ENCODE measurements at places on chromosomes 5 and 9. TPM values are rescaled to one million over a fixed set of nuclear protein-coding genes. Genes with fewer than 3 reads are reported as not detected.

GRCh38 chr9:130576176-130576575 is 3.2 kb upstream of the FUBP3 start:
- no peak for DNase-seq

GRCh38 chr5:131245948-131246347 is 17.9 kb upstream of the CDC42SE2 start:
- no peak for DNase-seq

GRCh38 chr9:88829276-88829675 is 162.0 kb upstream of the S1PR3 start:
- DNase-seq = no peak

DNA sequence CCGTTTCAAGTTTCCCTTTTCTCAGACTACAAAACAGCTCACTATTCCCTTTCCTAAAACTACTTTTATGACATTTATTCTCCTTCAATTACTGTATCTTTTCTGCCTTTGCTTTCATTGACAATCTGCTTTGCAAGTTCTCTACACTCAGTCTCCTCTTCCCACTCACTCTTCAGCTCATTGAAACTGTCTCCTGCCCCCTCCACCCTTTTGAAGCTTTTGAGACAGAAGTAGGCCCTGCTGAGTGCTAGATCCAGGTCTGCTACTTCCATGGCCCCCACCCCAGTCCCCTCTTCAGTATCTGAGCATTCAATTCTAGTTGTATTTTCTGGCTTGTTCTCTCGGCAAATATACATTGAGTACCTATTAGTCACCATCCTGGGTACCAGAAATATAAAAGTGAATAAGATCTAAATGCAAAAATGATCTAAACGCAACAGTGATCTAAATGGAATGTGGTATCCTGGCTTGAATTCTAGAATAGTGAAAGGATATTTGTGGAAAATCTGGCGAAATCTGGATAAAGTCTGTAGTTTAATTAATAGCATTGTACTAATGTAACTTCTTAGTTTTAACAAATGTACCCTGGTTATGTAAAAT is 58.4 kb downstream of the OR2K2 start:
- DNase-seq = no peak

DNA sequence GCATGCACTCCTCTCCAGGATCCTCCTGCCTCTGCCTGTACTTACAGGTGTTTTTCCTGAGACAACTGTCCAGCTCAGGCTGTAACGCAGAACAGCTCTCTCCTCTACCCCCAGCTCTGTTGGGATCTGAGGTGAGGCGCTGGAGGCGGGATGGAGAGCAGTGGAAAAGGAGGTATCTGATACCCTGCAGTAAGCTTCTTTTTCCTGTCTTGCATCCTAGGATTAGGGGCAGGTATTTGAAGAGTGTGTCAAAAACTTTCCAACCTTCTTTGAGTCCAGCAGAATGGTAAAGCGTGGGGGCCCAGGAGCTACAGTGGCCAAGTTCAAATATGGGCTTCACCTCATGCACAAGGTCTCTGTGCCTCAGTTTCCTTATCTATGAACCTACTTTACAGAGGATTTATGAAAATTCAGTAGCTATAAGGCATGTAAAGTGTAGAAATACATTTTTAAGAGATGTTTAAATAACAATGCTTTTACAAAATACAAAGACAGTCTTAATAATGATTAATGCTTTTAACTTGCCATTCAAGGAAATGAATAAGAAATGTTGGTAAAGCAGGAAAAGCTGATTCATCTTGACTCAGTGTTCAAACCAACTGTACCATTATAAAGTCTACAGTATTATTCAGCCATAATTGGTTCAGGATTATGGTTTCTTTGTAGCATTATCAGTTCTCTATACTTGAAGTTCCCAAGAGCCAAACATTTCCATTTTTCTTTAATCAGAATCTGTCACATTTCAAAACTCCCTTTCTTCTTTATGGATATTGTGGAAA is 26.1 kb downstream of the MAP1B start:
- no peak for DNase-seq

- no peak for DNase-seq
Observed at GRCh38 chr5:40071870-40072269, 607.8 kb upstream of the PTGER4 start.

DNA sequence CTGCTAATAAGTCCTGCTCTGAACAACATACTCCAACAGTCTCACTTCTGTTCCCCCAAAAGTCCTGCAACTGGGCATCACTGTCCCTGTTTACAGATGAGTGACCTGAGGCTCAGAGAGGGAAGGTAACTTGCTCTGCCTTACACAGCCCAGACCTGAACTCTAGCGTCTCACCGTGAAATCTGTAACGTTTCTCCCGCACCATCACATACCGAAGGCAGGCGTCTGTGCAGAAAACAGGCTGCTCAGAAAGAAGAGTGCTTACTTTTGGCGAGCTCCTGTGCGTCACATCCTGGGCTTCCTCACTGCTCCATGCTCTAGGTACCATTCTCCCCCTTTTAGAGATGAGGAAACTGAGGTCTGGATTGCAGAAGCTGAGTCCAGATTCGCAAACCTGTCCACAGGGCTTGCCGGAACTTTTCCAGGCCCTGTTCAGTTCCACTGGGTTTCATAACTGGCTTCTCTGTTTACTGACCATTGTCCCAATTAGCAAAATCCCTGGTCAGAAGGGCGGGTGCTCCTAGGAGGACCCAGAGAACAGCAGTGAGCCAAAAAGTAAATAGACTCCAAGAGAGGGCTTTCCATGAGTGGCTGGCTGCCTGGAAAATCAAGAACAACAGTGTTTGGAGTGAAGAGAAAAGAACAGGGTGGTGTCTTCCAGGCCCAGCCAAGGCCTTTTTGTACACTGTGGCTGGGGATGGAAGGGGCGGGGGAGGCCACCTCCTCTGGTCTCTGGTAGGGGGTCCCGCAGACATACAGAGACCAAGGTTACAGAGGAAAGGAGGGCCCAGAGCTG is 27.1 kb downstream of the GSN start:
- DNase-seq = no peak

DNA sequence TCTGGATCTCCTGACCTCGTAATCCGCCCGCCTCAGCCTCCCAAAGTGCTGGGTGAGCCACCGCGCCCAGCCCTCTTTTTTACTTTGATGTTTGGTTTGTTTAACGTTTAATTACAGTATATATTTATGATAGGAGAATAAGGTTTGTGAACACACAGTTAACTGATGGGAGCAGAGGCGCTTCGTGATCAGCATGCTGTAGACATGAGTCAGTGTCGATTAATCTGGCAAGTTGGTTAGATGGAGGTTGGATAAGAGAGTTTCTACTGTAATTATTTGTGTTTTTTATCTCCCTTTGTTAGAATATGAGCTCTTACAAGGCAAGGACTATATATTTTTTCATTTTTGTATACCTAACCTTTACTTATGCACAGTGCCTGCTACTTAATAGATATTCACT is 14.3 kb downstream of the ATG10 start:
- DNase-seq = no peak

- no peak for DNase-seq
Observed at GRCh38 chr9:120861935-120862334, 15.1 kb downstream of the PHF19 start.

- DNase-seq = peak; percentile 44
Observed at GRCh38 chr9:94687451-94687850, 39.0 kb upstream of the AOPEP start.

GRCh38 chr9:117917873-117918272 is 213.7 kb downstream of the TLR4 start:
- no peak for DNase-seq

DNA sequence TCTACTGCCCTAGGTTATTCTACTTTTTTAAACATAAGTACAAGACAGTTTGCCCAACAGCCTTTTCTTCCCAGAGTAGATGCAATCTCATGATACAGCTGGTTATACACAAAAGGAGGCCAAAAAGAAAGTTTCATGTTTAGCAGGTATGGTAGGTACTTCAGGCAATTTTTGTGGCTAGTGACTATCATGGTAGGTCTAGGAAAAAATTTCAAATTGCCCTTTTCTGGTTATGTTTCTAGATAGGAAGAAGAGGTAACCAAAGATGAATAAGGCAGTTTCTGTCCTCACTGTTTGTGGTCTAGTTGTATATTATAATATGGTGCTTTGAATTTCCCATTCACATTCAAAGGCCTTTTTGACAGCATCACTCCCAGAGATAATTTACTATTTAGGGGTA is 19.7 kb downstream of the MEGF9 start:
- no peak for DNase-seq

DNA sequence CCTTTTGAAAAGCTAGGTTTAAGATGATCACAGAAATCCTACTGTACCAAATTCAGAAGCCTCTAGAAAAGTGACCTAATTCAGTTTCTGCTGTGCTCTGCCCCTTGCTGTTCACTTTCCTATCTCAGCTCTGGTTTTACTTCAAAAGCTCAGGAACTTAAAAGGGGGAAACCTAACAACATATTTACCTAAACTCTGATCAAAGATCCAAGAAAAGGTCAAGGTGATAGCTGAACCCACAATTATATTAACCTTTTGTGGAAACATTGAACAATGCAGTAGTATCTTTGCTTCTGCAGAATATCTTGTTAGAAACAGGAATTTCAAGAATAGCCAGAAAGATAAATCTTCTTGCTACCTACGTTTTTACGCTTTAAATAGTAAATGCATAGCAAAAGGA is 568.5 kb downstream of the PDE4D start:
- no peak for DNase-seq

GRCh38 chr5:56164376-56164775 is 68.8 kb downstream of the ANKRD55 start:
- DNase-seq = no peak

The OR1N2 gene
- total RNA-seq = not detected

The TIMD4 gene
- total RNA-seq = 5.8 TPM

The SMIM33 gene
- not detected for total RNA-seq

The ASPN gene
- total RNA-seq = 5.4 TPM

The SPINK7 gene
- not detected for total RNA-seq

The LAMC3 gene
- 7.1 TPM for total RNA-seq

The TAF11L12 gene
- not detected for total RNA-seq

The ZNF608 gene
- total RNA-seq = 5.0 TPM

The PCDHA10 gene
- not detected for total RNA-seq

The IL33 gene
- 9.3 TPM for total RNA-seq

The LRRTM2 gene
- total RNA-seq = not detected

The PCDHGC3 gene
- 8.5 TPM for total RNA-seq

The SPINK1 gene
- total RNA-seq = 20.0 TPM

Measured in left lobe of liver (tissue), 2 donors.